CD4-positive, alpha-beta memory T cell (primary cell): ENCODE measurements at places on chromosomes 3 and 15.

GRCh38 chr3:124034844-124035152, 42.9 kb upstream of the ROPN1 start:
- DNase-seq, result no peak

DNA sequence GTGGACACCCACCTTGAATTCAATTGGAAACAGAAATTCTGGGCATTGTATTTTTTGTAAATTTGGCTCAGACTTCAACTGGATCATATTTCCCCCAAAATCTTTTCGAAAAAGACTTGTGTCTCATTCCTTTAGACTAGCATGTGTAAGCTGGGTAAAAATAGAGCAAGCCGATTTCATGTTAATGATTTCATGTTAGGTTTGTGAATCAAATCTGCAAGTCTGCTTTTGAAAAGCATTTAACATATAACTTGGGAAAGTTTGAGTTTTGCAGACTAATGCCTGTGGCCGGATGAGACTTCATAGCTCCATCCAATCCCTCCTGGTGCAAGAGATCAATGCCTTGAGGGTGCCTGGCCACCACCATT, 64.5 kb downstream of the FLNB start:
- DNase-seq, result no peak

- no peak for DNase-seq
These were observed 32.6 kb upstream of the NEO1 start for GRCh38 chr15:73019601-73020146.

DNA sequence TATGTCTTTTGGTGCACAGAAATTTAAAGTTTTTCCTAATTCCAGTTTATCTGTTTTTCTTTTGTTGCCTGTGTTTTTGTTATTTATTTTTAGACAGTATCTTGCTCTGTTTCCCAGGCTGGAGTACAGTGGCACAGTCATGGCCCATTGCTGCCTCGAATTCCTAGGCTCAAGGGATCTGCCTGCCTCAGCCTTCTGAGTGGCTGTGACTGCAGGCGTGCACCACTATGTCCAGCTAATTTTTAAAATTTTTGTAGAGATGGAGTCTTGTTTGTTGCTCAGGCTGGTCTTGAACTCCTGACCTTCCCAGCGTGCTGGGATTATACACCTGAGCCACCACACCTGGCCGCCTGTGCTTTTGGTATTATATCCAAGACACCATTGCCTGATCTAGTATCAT, 22.8 kb downstream of the KAT2B start:
- DNase-seq, result no peak

DNA sequence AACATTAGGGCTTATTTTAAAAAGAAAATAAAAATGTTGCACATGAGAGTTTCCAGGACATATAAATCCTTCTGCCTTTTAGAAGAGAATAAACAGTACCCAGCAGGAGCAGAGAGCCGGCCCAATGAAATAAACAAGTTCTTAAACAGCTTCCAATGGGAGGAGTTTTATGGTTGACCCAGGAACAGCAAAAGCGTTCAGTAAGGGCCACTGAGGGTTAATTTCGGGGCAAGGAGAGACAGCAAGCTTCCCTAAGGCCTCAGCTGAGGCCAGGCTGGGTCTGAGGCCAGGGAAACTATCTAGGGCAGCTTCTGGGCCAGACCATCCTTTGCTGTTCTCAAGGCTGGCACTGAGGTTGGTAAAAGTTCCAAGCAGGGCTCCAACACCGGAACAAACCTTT, 3.4 kb downstream of the PDZRN3 start:
- DNase-seq, result no peak
